Stimulated activated CD8-positive, alpha-beta memory T cell treated with anti-CD3 and anti-CD28 coated beads, Interleukin-7, amount 100 ng/mL, for 48 hours (primary cell): ENCODE measurements at places on chromosomes 16 and 17.

GRCh38 chr16:85275533-85276249 is 163.4 kb upstream of the CIBAR2 start:
- peak; percentile 45 for DNase-seq

DNA sequence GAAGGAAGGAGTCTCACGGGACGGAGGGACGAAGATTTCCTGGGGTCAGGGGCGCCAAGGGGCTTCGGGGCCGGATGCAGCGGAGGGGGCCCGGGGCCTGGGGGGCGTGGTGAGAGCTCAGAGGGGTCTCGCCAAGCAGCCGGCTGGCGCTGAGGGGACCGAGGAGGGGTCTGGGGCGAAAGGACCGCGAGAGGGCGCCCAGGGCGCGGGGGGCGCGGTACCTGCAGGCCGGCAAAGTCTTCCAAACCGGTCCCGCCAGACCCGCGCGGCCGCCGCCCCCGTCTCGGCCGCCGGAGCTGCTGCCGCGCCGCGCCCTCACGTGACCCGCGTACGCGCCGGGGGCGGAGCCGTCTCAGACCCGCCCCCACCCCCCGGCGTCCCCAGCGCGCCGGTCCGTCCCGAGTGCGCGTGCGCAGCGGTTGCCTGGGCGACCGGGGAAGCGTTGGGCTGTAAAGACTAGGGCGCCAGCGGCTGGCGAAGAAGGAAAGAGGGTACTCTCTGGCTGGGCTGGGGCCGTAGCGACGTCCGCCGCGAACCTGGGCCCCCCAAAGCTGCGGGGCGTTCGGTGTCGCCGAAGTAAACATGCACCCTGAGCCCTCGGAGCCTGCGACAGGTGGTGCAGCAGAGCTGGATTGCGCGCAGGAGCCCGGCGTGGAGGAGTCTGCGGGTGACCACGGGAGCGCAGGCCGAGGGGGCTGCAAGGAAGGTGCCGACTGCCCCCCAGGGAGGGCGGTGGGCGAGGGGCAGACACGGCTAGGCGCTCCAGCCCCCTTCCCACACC is at the start of the genes DNAAF1 and HSDL1:
DNAAF1 (plus strand) TSS at position 450 of the 781 bp plus-strand sequence; CDS start at position 583, 133 bp downstream.
HSDL1 (minus strand) TSS at position 319 of the 781 bp plus-strand sequence. CDS start 13,856 bp downstream, outside the sequence.
- peak; percentile 86 for DNase-seq

GRCh38 chr17:32876417-32877163 is at the start of gene MYO1D:
MYO1D (minus strand) TSS chr17:32877124; CDS start chr17:32876872, 252 bp downstream.
- DNase-seq, result peak; percentile 61

- DNase-seq, result no peak
Observed at GRCh38 chr17:335691-336090, 16.9 kb downstream of the RPH3AL start.

- DNase-seq, result no peak
Observed at GRCh38 chr17:37826497-37827430, 81.9 kb upstream of the HNF1B start.

GRCh38 chr17:72950242-72950931 is 142.1 kb downstream of the SLC39A11 start:
- no peak for DNase-seq

DNA sequence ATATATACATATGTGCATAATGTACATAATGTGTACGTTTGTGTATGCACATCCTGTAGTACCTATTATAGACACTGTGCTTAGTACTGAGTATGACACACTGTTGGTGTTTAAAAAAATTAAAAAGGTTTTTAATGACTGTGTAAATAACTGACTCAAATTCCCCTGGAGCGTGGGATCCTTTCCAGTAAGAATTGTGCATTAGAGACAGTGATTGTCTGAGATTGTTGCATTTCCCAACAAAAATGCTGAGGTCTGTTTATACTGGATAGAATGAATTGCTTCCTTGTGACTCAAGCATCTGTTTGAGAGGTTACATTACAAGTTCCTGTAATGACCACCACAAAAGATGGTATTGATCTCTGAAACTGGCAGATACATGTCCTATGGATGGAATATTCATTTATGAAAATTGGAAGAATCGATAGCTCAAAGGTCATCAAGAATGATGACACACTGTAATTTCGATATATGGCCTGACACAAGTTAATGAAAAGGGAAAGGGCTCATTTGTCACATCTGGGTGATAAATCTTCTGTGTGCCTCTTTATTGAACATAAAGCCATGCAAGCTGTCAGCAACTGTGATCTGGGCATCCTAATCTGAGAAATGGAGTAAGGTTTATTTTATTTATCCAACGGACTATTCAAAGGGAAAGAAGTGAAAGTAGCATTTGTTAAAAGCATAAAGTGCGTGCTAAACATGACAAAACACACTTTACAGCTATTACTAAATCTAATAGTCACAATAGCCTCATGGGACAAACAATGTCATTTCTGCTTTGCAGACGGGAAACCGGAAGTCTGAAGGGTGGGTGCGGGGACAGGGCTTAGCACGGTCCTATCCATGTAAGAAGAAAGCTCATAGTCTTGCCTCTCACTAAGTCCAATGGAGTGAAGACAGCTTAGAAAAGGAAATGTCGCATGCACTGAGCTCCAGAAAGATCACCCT is 228.8 kb downstream of the CDH11 start:
- DNase-seq, result no peak
